T-helper 1 cell (primary cell): ENCODE measurements at places on chromosomes 2 and 18.
A peak's percentile ranks its signal among the peaks of the same experiment; 100 is the strongest.

DNA sequence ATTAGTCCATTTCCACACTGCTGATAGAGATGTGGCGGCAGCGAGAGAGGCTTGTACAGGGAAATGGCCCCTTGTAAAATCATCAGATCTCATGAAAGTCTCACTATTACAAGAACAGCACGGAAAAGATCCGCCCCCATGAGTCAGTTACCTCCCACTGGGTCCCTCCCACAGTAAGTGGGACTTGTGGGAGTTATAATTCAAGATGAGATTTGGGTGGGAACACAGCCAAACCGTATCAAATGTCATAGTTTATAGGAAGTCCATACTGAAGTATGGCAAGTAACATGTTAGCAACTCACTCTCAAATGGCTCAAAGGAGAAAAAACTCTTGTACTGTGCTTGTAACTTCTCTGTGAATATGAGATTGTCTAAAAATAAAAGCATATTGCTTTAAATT lies 56.1 kb downstream of the FARP2 start:
- no peak for DNase-seq

DNA sequence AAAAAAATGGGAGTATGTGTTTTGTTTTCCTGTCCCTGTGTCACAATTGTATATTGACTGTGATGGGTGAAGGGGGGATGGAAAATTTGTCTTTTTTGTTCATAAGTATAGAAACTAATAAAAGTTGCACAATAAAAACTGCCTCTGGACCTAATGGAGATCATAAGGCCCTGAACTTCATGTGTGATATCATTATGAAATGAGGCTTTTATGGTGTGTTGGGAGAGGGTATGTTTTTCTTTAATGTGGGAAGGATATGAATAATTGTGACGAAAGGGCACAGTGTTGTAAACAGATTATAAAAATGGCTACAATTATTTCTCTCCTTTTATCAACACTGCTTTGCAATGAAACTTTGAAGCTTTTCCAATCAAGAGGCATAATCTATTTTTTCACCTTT lies 1889.3 kb upstream of the CELF4 start:
- no peak for DNase-seq

GRCh38 chr2:64617631-64618151 lies 36.0 kb downstream of the SERTAD2 start:
- no peak for DNase-seq

DNA sequence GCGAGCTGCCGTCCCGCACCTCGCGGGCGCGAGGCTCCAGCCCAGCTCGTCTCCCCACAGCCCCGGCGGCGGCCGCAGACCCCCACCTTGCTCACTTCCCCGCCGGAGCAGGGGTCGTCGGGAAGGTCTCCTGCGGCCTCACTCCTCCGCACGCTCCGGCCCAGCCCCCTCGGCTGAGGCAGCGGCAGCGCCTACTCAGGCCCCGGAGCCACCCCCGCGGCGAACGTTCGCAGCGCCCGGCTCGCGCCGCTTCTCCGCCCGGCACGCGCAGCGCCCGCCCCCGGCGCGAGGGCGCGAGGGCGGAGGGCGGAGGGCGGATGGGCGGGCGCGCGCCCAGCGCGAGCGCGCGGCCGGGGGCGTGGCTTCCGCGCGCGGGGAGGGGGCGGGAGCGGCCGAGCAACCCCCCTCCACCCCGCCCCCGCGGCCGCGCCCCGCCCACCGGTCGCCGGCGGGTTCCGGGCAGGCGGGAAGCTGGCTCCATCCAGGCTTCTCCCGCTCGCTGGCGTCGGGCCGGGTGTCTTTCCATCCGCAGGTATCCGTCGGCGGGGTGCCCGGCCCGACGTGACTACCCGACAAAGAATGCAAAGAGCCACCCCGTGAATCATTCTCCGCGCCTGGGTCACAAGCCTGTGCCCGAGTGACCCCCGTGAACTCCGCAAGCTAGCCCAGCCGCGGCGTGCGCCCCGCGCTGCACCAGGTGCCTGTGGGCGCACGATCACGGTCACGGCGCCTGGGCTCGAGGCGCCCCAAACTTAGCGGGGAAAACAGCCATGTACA lies at the start of gene DTNB:
TSS of gene DTNB (minus strand) at position 278 of the 777 bp plus-strand sequence. CDS start 20,917 bp downstream, outside the sequence.
- DNase-seq, result peak; percentile 71

- no peak for DNase-seq
Observed at GRCh38 chr2:118177318-118177717, 89.0 kb downstream of the INSIG2 start.

GRCh38 chr2:108927936-108928659 lies 60.9 kb downstream of the EDAR start:
- DNase-seq, result peak; percentile 29

- no peak for DNase-seq
Observed at GRCh38 chr2:182946958-182947369, 80.5 kb upstream of the FRZB start.

- no peak for DNase-seq
Observed at GRCh38 chr2:64080179-64080578, 61.0 kb upstream of the VPS54 start.

- peak; percentile 23 for DNase-seq
Observed at GRCh38 chr2:168773719-168774521, 28.5 kb upstream of the NOSTRIN start.

GRCh38 chr2:69745035-69745434 lies 3.1 kb downstream of the ANXA4 start:
- DNase-seq, result no peak

GRCh38 chr2:65528241-65528574 lies 95.8 kb upstream of the SPRED2 start:
- DNase-seq, result no peak

- DNase-seq, result no peak
Observed at GRCh38 chr2:75162897-75163296, 36.4 kb downstream of the TACR1 start.

DNA sequence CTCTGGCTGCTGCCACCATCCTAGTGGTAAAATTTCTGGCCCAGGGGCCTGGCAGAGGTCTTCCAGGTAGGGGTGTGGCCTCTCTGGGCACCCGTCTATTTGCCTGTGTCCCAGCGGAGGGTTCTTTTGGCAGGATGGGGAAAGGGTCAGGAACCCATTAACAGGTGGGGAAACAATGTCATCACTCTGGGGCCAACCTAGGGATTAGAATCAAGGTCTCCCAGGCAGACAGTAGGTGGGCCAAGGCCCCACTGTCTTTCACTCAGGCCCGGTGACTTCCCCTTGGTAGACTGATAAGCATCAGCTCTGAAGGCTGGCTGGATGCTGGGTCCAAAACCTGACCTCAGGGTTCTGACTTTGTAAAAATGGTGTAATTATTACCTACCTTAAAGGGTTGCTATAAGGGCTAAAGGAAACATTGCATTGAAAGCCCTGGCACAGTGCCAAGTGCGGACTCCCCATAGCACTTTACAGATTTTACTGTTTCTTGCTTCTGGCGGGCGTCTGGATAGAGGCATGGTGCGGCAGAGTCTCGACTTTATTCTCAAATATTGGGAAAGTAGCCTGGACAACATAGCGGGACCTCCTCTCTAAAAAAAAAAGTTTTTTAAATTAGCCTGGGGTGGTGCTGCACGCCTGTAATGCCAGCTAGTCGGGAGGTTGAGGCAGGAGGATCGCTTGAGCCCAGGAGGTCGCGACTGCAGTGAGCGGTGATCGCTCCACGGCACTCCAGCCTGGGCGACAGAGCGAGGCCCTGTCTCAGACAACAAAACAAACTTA lies 2.2 kb downstream of the LBX2 start:
- DNase-seq, result no peak

GRCh38 chr2:31397094-31397493 lies 17.4 kb downstream of the XDH start:
- DNase-seq, result no peak

- no peak for DNase-seq
Observed at GRCh38 chr2:10431797-10432196, 16.3 kb downstream of the ODC1 start.

- no peak for DNase-seq
Observed at GRCh38 chr2:215848698-215849097, 164.7 kb downstream of the MREG start.
